ENCODE measurements at places on chromosomes 7 and 10.
A peak's percentile ranks its signal among the peaks of the same experiment; 100 is the strongest.

- DNase-seq, result no peak
Measured at GRCh38 chr7:155574556-155575290, 28.4 kb upstream of the CNPY1 start.

DNA sequence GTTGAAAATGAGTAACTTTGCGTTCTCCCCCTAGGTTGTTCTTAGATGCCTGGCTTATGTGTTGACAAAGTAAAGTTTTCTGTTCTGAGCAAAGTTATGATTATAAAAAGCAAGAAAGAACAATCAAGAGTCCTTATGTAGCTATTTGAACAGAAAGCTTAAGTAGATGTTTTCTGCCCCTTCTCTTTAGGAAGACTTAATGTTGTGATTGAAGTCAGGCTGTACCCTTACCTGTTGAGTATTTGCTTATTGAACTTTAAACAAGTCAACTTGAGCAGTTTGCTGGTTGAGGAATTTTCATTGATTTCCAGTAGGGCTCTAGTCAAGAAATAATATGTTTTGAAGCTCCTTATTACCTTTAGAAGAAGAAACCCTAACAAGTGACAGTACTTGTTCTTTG lies 33.9 kb upstream of the VDAC2 start:
- DNase-seq, result no peak

DNA sequence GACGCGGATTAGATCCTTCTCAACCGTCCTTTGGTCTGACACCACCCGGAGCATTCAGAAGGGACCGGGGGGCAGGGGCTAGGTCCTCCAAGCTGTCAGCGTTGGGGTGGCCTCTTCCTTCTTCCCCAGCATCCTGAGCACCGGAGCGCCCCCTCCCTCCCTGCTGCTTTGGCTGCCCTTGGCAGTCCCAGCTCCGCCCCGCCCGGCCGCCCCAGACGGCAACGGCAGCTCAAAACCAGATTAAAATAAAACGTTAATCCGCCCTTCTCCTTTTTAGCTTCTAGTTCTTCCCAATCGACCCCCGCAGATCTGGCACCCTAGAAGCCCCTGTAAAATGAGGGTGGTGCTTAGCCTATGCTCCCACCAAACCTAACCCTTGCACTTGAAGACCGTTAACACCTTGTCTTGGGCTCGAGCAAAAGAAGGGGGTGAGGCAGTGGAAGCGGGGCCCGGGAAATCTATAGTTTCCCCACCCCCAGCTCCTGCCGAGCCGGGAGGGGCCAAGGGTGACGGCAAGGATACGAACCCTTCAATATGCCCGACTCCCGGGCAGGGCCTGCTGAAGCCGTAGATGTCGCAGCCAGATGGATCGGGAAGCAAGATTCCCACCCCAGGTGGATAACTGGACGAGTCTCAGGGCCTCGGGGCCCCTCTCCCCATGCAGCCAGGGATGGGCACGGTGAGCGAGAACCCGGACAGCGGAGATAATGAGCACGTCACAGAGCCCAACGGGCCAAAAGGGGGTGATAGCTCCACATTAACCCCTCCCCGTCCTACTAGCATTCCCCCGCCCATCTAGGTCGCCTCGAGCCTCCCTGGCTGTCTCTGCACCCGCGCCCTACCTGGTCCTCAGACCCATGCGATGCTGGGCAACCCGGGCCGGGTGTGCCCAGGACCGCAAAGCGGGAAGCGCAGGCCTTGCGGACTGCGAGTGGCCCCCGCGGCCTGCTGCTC lies 169.7 kb downstream of the NRF1 start:
- no peak for DNase-seq

GRCh38 chr10:32940321-32941301 lies 17.4 kb downstream of the ITGB1 start:
- DNase-seq, result no peak

DNA sequence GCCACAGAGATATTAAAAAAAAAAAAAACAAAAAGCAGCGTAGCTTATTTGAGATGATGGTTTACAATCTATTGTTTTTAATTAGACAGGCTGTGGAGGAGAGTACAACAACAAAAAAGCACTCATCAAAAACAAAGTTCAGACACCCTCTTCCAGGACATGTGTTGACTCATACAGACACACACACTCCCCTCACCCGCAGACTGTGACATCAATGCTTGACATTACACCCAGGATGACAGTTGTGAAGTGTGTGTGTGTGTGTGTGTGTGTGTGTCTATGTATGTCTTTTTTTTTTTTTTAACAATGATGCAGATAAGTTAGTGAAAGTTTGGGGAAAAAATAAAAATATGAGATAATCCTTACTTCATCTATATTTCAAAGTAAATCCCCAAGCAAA lies 303.6 kb downstream of the GPAM start:
- DNase-seq, result no peak

- DNase-seq, result no peak
Measured at GRCh38 chr10:1100691-1101368, 44.6 kb downstream of the WDR37 start.

DNA sequence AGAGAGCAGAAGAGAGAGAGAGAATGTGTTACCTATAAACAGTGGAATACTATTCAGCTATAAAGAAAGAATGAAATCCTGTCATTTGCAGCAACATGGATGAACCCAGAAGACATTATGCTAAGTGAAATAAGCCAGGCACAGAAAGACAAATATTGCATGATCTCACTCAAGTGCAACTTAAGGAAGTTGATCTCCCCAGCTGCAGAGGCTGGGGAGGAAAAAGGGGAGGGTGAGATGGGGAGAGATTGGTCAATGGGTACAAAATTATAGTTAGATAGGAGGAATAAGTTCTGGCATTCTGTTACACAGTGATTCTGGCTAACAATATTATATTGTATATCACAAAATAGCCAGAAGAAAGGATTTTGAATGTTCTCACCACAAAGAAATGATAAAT lies 11.2 kb upstream of the JAZF1 start:
- no peak for DNase-seq

DNA sequence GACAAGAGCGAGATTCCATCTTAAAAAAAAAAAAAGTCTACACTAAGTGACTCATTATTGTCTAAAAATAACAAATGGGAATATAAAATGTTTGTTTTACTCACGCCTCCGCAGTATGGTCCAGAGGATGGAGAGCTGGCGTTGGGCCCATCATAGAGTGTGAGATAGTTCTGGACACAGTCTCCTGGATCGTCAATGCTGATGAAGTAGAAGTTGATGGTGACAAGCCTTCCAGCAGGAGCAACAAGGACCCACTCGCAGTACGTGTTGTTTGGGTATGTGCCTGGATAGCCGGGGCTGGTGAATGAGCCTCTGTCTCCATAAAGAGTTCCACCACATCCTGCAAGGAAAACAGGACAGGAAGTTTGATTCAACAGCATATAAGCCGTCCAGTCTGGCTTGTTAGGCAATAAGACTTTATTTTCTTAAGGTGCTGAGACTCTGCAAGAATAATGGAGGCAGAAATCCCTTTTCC lies 11.5 kb upstream of the RSU1 start:
- DNase-seq, result peak; percentile 36

DNA sequence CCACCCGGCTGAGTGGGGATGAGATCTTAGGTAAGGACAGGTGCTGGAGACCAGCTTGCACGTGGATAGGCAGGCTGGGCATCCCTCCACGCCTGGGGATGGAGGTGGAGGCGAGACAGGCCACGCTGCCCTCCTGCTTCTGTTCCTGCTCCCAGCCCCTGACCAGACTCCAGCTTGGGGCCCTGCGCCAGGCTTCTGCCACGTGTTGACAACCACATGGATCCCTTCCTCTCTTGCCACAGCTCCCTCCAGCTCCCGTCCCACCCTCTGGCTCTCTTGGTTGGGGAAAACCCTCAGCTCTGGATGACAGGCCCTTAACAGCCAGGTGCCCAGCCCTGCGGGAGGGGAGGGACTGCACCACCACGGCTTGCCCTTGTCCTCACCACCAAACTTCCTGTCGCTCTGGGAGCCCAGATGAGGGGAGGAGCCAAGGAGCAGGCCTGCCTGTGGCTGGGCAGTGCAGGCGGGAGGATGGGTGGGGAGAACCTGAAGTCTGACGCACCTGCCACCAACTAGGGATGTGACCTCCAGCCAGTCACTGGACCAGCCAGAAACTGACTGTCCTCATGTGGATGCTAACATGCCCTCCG lies 36.0 kb downstream of the KCNH2 start:
- DNase-seq, result no peak

GRCh38 chr7:142784716-142785115 lies 13.9 kb downstream of the PRSS2 start:
- DNase-seq, result no peak

DNA sequence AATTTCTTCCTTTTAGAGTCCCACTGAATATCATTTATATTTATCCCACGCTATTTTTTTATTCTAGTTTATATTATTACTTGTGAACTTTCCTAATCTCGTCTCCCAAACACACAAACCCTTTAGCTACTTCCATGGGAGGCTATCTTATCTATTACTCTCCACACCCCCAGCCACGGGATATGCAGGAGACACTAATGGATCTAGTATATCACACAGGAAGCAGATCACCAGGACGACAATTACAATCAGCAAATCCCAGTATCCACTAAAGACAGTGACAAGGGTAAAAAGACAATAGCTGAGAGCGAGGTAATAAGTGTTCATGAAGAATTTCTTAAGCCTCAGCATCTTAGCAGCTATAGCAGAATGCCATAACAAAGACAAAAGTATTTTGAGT lies 3.8 kb upstream of the AKR1E2 start:
- no peak for DNase-seq

GRCh38 chr7:137850571-137850970 lies 3.8 kb upstream of the DGKI start:
- DNase-seq, result no peak

- DNase-seq, result no peak
Measured at GRCh38 chr7:43311694-43312093, 199.2 kb downstream of the HECW1 start.

DNA sequence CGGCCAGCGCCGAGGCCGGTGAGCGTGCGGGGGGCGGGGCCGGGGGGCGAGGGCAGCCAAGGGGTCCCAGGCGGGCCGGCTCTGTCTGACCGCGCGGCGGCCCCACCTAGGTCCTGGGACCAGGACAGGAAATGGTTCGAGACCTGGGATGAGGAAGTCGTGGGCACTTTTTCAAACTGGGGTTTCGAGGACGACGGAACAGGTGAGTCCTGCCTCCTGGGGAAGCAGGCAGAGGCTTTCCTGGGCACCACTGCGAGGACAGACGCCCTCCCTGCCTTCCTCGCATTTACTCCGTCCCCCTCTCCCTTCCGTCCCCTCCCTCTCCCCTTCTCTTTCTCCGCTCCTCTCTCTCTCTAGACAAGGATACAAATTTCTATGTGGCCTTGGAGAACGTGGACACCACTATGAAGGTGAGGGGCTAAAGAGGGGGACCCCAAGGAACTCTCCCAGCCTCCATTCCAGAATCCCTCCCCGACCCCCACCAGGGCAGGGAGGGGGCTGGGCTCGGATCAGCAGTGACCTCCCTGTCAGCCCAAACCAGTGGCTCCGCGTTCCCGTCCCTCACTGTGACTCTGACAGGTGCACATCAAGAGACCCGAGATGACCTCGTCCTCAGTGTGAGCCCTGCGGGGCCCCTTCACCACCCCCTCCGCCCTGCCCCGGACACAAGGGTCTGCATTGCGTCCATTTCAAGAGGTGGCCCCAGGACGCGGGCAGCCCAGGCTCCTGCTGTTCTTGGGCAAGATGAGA lies 2.6 kb upstream of the MUC12 start:
- DNase-seq, result no peak

- DNase-seq, result no peak
Measured at GRCh38 chr10:88848499-88848898, 3.1 kb downstream of the ANKRD22 start.

GRCh38 chr7:17062151-17063044 lies 180.6 kb upstream of the AGR3 start:
- no peak for DNase-seq

GRCh38 chr10:46311501-46311951 lies 24.7 kb downstream of the ANTXRL start:
- no peak for DNase-seq
